Gastroesophageal sphincter (tissue), 4 donors: ENCODE measurements at places on chromosomes 1 and 21. TPM values are rescaled to one million over a fixed set of nuclear protein-coding genes. Genes with fewer than 3 reads are reported as not detected.

The GBP1 gene
- total RNA-seq = 14.9 TPM

The KRTAP11-1 gene
- not detected for total RNA-seq

DNA sequence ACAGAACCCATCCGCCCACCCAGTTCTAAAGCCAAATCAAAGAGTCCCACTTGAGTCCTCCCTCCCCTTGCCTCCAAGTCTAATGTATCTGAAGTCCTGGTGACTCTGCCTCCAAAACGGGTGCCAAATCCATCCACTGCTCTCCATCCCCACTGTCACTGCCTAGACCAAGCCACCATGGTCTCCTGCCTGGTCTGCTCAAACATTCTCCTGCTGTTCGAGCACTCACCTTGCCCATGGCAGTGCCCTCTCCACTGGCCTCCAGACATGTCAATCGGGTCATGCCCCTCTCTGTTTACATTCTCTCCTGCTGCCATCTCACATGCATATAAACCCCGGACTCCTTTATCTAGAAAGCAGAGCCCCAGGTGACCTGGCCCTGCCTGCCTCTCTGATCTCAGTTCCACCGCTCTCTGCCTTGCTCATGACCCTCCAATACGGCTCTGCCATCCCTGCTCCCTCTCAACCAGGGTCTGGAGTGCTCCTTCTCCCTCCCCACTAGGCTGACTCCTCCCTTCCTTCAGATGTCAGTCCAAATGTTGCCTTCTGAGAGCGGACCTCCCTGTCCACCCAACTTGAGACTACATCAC, 32.1 kb upstream of the MX1 start:
- no peak for ATAC-seq

DNA sequence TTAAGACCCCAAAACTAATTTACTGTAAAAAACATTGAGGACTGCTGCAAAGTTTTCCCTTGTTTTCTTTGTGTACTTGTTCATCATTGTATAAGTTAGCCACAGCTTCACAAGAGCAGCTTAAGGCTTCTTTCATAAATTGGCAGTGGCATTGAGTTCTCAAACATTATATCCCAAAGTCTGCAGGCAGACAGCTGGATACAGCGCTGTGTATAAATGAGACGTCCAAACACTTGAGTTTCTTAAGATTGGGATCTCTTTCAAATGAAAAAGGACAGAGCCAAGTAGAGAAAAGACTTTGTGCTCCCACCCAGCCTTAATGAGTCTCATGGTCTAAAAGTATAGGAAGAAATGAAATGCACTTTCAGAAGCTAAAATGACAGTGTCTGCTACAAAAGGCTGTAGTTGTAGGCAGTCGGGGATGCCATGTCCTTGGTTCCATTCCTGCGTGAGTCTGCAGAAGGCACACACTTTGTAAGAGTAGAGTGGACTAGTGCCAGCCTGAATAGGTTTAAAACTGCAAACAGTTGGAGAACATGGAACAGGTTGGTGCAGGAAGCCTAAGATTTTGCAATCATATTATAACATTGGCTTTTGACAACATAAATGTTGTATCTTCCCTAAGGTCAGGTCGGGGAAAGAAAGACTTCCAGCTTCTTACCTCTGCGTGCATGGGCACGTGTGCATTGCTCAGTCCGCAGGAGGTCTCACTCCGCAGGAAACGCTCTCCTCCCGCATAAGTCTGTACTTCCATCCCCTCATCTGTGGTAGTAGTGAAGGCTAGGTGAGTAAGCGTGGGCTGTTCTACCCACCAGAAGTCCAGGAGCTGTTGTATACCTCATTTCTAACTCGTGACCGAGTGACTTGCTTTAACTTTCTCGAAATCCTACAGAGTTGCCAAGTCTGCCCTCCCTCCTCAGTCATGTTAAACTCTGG, 94.4 kb downstream of the CD247 start:
- ATAC-seq = no peak

GRCh38 chr1:201362906-201363305, 14.6 kb downstream of the TNNT2 start:
- no peak for ATAC-seq
